ENCODE measurements at places on chromosomes 12 and 14.

- DNase-seq, result no peak
Measured at GRCh38 chr12:117919479-117919878, 49.3 kb downstream of the KSR2 start.

- no peak for DNase-seq
Measured at GRCh38 chr12:91055976-91056375, 1.8 kb downstream of the KERA start.

DNA sequence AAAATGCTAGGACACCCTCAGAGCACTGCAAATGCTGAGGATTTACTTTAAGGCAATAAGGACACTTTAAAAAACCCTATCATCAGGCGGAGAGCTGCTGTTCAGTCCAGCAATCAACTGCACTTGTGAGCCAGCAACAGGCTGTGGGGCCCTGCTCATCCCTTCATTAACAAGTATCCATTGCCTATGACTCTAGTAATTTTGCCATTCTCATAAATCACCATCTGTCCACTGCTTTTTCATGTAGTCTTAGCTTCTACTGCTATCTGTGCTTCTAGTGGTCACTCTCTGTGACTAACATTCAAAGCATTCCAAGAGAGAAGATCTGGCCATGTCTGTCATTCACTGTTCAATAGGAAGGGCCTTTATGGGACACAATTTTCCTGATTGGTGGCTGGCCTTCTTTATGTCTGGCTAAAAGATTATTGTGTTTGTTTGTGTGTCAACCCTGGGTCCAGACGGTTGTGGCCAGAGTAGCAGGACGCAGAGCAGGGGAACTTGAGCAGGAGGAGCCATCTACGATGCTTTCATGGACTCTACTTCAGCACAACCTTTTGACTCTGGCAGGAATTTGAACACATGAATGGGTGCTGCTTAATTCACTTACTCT, 3.6 kb upstream of the KRAS start:
- DNase-seq, result peak; percentile 60

DNA sequence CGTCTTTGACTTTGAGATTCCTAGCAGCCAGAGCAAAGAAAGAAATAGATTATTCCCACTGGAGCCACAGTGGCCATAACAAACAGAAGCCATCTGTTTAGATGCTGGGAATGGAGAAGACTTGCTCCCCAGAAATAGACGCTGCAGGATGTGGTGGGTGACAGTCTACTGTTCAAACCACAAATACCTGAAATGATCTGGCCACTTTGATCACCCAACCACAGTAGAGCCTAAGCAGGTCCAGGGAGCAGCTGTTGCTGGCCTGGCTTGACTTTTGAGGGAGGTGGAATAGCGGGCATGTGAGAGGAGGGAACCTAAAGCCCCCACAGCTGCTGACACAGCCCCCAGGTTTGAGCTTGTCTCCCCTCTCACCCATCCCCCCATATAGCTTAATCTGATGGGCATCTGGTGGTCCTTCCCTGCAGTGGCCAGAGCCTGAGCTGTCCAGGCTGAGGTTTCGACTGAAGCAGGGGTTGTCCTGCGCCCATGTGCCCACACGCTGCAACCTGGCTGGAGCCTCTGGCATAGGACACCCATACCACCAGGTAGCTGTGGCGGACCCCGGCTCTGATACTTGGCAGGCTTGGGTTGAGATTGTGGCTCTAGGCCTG, 38.7 kb downstream of the SH2B3 start:
- DNase-seq, result no peak

DNA sequence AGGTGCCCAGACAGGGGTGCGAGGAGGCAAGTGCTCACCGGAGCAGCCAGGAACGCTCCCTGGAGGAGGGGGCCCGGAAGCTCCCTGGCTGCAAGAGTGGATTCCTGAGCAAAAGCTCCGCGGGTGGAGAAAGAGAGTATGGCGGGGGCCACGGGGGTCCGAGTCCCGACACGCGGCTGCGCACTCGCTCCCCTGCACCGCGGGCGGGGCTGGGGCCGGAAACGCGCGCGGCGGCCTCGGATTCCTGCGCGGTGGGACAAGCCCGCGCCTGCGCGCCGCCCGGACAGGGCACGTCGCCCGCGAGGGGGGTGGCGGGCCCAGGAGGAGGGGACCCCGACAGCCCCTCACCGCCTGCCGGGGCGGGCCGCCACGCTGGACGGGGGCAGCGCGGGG, 27.8 kb upstream of the GPR132 start:
- peak; percentile 81 for DNase-seq

GRCh38 chr14:95660651-95661515, 25.3 kb upstream of the TCL1B start:
- DNase-seq, result no peak

DNA sequence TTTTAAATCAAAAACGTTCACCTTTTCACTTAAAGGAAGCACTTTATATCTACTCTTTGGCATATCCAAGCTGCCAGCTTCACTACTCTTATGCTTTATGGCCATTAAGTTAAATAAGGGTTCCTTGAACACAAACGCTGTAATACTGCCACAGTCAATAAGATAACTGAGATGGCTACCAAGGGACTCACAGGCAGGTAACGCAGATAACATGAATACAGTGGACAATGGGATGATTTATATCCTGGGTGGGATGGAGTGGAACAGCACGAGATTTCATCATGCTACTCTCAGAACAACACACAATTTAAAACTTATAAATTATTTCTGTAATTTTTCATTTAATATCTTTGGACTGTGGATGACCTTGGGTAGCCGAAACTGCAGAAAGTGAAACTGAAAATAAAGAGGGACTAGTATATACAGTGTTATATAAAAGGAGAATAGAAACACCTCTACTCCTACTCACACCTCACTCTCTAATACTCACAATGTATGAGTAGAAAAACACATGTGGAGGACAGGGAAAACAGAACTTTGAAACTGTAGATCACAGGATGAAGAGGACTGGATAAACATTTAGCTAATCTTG, 367.3 kb downstream of the C12orf50 start:
- DNase-seq, result no peak

Data from HTR-8/SVneo (cell line).